ENCODE measurements at places on chromosomes 3 and 15.

DNA sequence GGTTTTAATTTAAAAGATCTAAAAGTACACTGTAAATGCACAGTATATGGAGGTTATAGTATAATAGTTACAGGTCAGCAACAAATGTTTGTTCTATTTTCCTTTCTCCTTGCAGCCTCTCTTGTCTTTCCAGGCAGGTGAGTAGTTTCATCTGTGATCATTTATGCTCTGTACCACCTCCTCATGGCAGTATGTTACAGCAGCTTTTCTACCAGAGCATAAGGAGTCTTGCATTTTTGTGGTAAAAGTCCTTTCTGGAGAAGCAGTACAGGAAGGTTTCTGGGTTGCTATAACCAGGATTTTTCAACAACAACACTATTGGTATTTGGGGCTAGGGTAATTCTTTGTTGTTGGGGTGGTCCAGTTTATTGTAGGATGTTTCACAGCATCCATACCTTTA, 59.5 kb downstream of the ZNF609 start:
- no peaks in the 10 kb centered on the region for H3K36me3 ChIP-seq
- no peaks in the 10 kb centered on the region for H3K27me3 ChIP-seq

GRCh38 chr3:61780016-61780415, 218.6 kb downstream of the PTPRG start:
- no peaks in the 10 kb centered on the region for H3K27me3 ChIP-seq
- no peak overlapping the region for H3K27ac ChIP-seq
- no peaks in the 10 kb centered on the region for H3K36me3 ChIP-seq
- H3K4me1 ChIP-seq = peaks cover 29% of the 10 kb centered on the region

DNA sequence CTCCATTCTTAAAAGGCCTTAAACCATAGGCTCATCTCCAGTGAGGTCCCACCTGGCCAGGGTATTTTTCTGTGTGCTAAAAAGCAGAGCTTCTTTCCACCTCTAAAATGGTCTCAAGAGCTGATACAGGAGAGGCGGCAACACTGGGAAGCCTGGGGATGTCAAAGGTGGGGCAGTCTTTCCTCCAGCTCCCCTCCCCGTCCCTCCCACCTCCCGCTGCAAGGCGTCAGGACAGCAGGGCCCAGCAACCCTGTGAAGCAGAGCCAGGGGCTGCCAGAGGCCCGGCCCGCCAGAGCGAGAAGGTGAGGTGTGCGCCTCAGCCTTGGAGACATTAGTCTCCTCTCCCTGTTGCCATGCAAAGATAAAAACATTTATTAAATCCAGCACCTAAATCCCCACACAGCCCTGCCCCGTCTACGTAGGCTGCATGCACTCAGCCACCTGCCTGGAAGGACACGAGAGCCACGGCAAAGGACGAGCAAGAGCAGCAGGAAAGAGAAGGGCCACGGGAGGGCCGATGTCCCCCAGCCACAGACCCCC, 75.6 kb downstream of the FAM174B start:
- no peaks in the 10 kb centered on the region for H3K4me1 ChIP-seq
- no peak overlapping the region for H3K27ac ChIP-seq
- H3K27me3 ChIP-seq = no peaks in the 10 kb centered on the region
- no peak for DNase-seq
- H3K36me3 ChIP-seq = no peaks in the 10 kb centered on the region

GRCh38 chr3:54086652-54087405, 35.5 kb upstream of the CACNA2D3 start:
- no peaks in the 10 kb centered on the region for H3K36me3 ChIP-seq
- H3K4me3 ChIP-seq = no peak overlapping the region
- H3K4me1 ChIP-seq = no peaks in the 10 kb centered on the region
- no peak overlapping the region for H3K27ac ChIP-seq

DNA sequence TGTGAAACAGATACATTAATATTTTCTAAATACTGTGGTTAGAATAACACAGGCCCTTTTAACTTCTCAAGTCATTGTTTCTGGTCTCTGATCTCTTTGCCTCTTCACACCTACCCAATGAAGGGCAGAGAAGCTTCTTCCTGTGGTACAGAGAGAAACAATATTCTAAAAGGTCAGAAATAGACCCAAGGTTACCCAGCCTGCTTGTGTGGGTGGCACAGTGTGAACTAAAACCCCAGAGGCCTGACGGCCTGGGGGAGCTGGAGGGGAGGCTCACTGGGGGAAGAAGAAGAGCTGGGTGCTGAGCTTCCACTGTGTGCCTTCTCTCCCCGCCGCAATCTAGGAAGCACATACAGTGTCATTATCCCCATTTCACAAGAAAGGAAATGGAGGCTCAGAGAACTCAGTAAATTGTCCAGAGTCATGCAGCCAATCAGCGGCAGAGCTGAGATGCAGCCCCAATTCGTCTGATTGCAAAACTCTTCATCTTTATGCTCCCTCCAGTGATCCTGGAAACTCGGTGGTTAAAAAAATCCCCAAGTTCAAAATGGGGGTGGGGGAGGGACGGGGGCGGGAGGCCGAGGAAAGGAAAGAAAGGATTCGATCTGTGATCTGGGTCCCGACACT, 64.1 kb upstream of the HEG1 start:
- peaks cover 43% of the 10 kb centered on the region for H3K4me1 ChIP-seq
- no peaks in the 10 kb centered on the region for H3K27me3 ChIP-seq
- H3K27ac ChIP-seq = no peak overlapping the region
- H3K4me3 ChIP-seq = no peak overlapping the region

GRCh38 chr15:31042751-31043150, 51.3 kb upstream of the MTMR10 start:
- H3K27ac ChIP-seq = no peak overlapping the region
- no peaks in the 10 kb centered on the region for H3K27me3 ChIP-seq
- H3K4me3 ChIP-seq = no peak overlapping the region
- H3K36me3 ChIP-seq = no peaks in the 10 kb centered on the region
- DNase-seq = no peak
- H3K4me1 ChIP-seq = no peaks in the 10 kb centered on the region

GRCh38 chr3:100053951-100054620, 60.2 kb downstream of the FILIP1L start:
- H3K27ac ChIP-seq = no peak overlapping the region
- DNase-seq = no peak
- no peaks in the 10 kb centered on the region for H3K36me3 ChIP-seq
- no peak overlapping the region for H3K4me3 ChIP-seq

- no peak overlapping the region for H3K27ac ChIP-seq
- no peak for DNase-seq
- no peak overlapping the region for H3K4me3 ChIP-seq
- H3K36me3 ChIP-seq = no peaks in the 10 kb centered on the region
- H3K4me1 ChIP-seq = peaks cover 38% of the 10 kb centered on the region
These were observed 177.0 kb upstream of the ZBTB20 start for GRCh38 chr3:115324056-115324455.

GRCh38 chr15:67224889-67225288, 29.6 kb downstream of the AAGAB start:
- DNase-seq = no peak
- H3K27me3 ChIP-seq = no peaks in the 10 kb centered on the region
- peaks cover 7% of the 10 kb centered on the region for H3K36me3 ChIP-seq
- H3K27ac ChIP-seq = peak overlapping the region; percentile 77
- no peak overlapping the region for H3K4me3 ChIP-seq

DNA sequence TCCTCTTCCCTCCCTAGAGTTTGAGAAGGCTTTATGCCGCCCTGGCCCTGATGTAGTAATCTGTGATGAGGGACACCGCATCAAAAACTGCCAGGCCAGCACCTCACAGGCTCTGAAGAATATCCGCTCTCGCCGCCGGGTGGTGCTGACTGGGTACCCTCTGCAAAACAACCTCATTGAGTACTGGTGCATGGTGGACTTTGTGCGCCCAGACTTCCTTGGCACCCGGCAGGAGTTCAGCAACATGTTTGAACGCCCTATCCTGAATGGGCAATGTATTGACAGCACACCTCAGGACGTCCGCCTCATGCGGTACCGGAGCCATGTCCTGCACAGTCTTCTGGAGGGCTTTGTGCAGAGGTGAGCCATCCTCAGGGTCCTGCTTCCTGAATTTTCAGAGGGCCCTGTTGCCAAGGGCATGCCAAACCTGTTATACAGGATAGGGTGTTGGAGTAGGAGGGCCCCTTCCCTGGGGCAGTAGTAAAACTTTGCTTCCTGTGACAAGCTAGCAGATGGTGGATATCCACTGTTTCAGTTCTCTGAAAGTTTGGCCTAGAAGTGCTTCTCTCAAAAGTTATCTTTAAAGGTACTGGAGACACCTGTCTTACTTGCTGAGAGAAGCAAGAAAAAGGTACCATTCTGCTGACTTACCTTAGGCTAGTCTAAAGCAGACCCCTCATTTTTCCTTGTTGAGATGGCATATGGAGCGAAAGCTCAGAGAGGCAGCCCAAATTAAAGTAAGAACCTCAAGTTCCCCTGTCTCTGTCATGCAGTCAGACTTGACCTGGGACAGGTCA, 33.7 kb upstream of the TEX264 start:
- H3K27ac ChIP-seq = no peak overlapping the region
- no peak overlapping the region for H3K4me3 ChIP-seq
- no peaks in the 10 kb centered on the region for H3K4me1 ChIP-seq
- H3K27me3 ChIP-seq = no peaks in the 10 kb centered on the region

- peaks cover 25% of the 10 kb centered on the region for H3K4me1 ChIP-seq
- no peaks in the 10 kb centered on the region for H3K36me3 ChIP-seq
- H3K27me3 ChIP-seq = no peaks in the 10 kb centered on the region
- no peak overlapping the region for H3K4me3 ChIP-seq
- no peak overlapping the region for H3K27ac ChIP-seq
These were observed 4.9 kb downstream of the RFTN1 start for GRCh38 chr3:16508591-16508995.

DNA sequence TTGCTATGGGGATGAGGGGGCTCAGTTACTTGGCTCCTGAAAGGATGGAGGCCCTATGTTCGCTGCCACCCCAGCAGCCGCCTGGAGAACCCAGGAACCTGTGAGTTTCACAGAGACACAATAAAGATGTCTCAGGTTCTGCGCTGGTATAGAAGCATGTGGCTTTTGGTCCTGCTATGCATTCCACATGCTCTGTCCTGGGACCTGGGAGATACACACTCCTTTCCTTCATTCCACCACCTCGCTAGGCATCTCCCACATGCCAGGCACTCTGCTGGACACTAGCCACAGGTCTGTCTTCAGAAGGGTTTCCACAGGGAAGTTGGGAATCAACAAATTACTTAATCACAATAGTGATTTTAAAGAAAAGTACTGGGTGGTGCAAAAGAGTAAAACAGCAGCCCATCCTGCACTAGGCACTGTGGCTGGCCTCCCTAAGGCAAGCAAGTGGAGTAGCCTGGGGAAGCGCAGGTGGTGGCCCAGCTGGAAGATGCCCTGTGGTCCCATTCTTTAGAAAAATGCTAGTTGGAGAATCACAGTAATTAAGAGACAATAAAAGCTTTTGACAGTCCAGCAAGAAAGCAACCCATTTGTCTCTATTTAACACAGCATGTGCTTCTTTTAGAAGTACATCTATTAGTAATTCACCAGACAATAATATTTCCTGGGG, 408.9 kb upstream of the WNT5A start:
- no peaks in the 10 kb centered on the region for H3K4me1 ChIP-seq
- no peak overlapping the region for H3K27ac ChIP-seq
- H3K36me3 ChIP-seq = no peaks in the 10 kb centered on the region
- no peak overlapping the region for H3K4me3 ChIP-seq
- H3K27me3 ChIP-seq = 0 out of 2 replicates have a peak, but pooled peaks cover 3% of the 10 kb centered on the region
- DNase-seq = no peak

DNA sequence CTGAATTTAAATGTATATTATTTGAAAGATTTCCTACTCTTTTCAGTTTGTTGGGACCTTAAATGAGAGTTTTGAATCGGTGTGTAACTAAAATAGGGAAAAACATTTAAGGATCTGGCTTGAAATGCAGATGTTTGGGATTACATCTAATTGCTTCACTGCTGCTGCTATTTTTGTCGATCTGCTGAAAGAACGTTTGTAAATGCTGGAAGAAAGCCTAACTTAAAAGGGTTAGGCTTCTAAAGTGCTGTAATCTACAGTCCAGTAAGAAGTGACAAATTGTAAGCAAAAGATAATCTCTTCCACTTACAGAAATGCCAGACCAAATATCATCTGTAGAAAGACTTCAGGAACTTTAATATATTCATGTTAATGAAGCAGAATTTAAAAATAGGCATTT, 691.6 kb downstream of the ZNF385D start:
- H3K27ac ChIP-seq = no peak overlapping the region
- peak; percentile 30 for DNase-seq
- H3K4me1 ChIP-seq = 0 out of 2 replicates have a peak, but pooled peaks cover 5% of the 10 kb centered on the region
- H3K4me3 ChIP-seq = no peak overlapping the region
- H3K36me3 ChIP-seq = no peaks in the 10 kb centered on the region
- no peaks in the 10 kb centered on the region for H3K27me3 ChIP-seq

GRCh38 chr3:89059211-89059925, 48.1 kb upstream of the EPHA3 start:
- no peak overlapping the region for H3K27ac ChIP-seq
- peak; percentile 71 for DNase-seq
- peaks cover 12% of the 10 kb centered on the region for H3K4me1 ChIP-seq
- peaks cover 7% of the 10 kb centered on the region for H3K27me3 ChIP-seq

DNA sequence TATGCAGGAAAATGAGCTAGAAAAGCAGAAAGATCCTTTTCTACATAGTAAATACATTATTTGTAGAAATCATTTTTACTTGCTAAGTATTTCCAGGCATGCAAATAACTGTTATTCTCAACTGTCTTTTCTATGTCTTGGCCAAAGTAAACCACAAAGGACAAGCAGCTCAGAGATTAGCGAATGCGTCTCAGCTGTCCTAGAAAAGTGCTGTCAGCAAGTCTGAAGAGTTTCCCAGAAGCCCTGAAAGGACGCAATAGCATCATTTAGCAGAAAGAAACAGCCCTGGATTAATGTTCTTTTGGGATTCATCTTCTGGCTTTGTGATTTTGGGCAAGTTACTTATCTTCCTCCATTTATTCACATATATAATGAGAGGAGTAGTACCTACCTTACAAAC, 100.3 kb downstream of the ZIC1 start:
- no peaks in the 10 kb centered on the region for H3K27me3 ChIP-seq
- no peak overlapping the region for H3K4me3 ChIP-seq
- H3K4me1 ChIP-seq = no peaks in the 10 kb centered on the region
- no peaks in the 10 kb centered on the region for H3K36me3 ChIP-seq
- no peak for DNase-seq

DNA sequence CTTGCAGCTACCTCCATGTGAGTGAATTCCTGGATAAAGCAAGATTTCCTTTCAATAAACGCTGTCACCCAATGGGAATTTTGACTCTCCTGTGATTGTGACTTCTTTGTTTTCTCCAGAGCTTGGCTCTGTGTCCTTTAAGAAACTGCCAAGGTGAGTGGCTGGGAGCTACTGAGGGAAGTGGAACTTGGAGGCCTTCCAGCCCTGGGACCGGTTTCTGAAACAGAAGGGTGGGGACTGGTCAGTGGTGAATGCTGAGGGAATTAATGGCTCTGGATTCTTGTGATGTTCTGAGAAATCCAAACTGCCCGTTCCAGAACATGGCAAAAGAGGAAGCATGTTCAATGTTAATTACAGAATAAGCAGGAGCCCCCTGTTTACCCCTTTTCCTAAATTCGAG, 41.1 kb upstream of the MYZAP start:
- no peak for DNase-seq
- H3K36me3 ChIP-seq = no peaks in the 10 kb centered on the region
- H3K4me3 ChIP-seq = no peak overlapping the region
- H3K27ac ChIP-seq = no peak overlapping the region
- no peaks in the 10 kb centered on the region for H3K27me3 ChIP-seq
- peaks cover 19% of the 10 kb centered on the region for H3K4me1 ChIP-seq

- no peak overlapping the region for H3K27ac ChIP-seq
- H3K27me3 ChIP-seq = no peaks in the 10 kb centered on the region
These were observed 20.5 kb upstream of the LIMD1 start for GRCh38 chr3:45574067-45574494.

- no peaks in the 10 kb centered on the region for H3K36me3 ChIP-seq
- no peak overlapping the region for H3K4me3 ChIP-seq
- H3K4me1 ChIP-seq = no peaks in the 10 kb centered on the region
These were observed 84.1 kb upstream of the PRR23E start for GRCh38 chr3:127108796-127109195.
